ENCODE measurements at places on chromosomes 4 and X. TPM values are rescaled to one million over a fixed set of nuclear protein-coding genes. Genes with fewer than 3 reads are reported as not detected.

DNA sequence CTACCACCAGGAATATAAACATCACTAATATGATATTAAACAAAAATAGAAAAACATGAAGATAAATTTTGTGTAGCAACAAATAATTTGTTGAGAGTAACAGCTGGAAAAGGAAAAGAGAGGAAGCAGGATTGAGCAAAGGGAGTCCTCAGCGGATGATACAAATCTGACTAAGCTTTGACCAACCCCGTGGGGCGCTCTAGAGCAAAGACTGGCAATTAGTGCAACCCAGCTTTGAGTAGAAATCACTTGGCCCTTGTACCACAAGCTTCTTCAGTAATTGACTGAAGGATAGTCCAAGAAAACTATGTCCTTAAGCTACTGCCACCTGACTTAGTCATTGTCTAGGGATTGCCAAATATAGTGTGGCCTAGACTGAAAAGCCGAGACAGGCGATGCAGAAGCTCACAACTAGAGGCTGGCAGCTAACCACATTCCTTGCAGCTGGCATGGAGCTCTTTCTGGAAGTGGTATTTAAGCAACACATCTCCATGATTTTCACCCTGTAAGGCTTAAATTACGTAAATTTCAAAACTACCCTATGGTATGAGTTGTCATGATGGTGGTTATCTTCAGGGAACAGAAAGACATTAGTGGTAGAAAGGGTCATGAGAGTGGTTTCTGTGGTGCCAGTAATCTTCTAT, 396.0 kb downstream of the PDGFC start:
- peak; percentile 38 for DNase-seq

Gene KDR
- 0.20 TPM for total RNA-seq

DNA sequence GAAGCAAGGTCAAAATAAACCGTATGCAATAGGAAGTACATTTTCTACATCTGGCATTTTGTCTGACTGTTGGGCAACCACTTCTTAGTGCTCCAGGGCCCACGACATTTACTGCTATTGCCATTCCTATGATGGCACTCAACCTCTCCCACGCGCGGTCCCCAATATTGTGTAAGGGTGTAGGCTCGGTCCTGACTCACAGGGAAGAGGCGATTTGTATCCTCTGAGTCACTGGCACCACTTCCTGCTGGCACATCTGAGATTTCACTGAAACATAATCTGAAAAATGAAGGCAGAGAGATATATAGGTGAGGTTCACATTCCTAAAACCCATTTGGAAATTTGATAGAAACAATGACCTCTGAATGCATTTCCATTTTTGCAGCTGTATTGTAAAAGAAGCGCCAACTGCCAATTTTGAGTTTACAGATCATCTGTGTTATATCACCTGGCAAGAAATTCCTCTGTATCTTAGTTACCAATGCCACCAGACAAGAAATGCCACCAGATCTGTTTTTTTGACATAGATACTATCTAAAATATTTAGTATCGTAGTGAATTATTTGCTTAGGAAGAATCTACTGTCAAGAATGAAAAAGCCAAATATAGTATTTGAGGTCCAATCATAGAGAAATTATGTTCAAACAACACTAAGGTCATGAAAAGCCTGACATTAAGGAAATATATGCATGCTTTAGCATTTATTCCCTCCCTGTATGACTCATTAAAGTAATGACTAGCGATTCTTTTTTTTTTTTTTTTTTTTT, 9.8 kb downstream of the EREG start:
- DNase-seq: peak; percentile 82

DNA sequence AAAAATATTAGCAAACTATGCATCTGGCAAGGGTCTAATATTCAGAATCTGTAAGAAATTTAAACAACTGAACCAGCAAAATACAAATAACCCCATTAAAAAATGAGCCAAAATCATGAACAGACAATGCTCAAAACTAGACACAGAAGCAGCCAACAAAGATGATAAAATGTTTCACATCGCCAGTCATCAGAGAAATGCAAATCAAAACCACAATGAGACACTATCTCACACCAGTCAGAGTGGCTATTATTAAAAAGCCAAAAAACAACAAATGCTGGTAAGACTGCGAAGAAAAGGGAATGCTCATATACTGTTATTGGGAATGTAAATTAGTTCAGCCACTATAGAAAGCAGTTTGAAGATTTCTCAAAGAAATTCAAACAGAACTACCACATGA, 201.3 kb upstream of the CPEB2 start:
- DNase-seq: no peak

Gene MAGEA4
- not detected for total RNA-seq

GRCh38 chr4:10623241-10623640, 61.3 kb downstream of the CLNK start:
- no peak for DNase-seq

Gene GAGE12J
- total RNA-seq: not detected

GRCh38 chr4:171348090-171348489, 465.1 kb upstream of the GALNTL6 start:
- DNase-seq: no peak

DNA sequence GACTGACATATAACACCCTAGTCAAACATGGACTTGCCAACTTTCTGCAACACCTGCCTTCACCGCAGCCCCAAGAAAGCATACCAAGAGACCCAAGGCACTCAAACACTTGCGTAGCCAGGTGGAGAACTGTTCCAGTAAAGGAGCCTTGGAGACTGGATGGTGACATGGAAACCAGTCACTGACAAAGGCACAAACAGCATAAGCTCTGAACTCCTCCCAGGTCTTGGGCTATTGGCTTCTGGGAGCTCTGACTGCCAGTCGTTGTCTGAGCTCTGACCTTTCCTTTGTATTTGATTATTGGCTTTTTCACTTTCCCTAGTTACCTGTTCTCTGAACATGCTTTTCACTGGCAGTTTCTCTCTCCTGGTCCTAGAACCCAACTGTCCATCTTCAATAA, 38.3 kb downstream of the ARAP2 start:
- no peak for DNase-seq

- peak; percentile 51 for DNase-seq
Observed at GRCh38 chrX:112819813-112820212, 20.8 kb downstream of the AMOT start.

Gene SMIM10
- 0.52 TPM for total RNA-seq

Gene RAB9A
- total RNA-seq: 30.7 TPM

GRCh38 chr4:18100657-18101056, 79.1 kb upstream of the LCORL start:
- no peak for DNase-seq

DNA sequence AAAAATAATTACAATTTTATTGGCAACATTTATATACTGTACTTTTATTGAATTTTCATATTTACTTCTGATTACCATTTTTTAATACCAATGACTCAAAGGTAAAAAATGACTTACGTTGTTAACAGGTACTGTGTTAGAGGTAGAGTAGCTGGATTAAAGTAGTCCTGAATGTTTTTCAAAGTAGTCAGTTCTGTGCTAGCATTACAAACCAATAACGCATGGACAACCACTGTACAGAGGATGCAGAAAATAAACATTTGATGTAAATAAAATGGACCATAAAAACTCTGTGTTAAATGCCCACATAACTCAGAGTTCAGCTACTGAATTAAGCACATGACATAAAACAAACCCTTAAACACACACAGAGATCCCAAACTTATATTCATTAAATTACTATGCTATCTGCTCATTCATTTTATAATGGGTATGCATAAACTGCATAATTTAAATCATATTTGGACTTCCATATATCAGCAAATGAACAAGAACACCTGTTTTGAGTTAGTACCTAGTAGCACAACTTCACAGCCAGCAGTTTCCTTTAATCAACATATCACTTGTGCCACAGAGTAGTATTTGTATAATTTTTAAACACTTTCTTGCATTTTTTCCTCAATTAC, 46.4 kb upstream of the NEUROG2 start:
- DNase-seq: no peak

DNA sequence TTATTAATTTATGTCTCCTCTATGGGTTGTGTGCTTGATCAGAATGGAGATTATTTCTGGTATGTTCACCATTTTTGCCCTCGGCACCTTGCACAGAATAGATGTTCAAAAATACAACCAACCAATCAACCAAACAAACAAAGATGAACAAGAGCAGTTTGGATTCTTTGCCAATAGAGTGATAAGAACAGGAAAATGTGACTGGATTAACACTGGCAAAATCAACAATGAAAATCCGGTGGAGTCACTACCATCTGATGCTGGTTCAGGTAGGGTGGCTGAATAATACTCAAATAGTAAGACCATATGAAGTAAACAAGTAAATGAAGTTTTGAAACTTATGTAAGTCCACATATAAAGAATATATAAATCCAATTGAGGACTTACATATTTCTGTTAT, 685.0 kb upstream of the EPHA5 start:
- DNase-seq: no peak

Gene SSX4B
- not detected for total RNA-seq

GRCh38 chr4:25358515-25359275, 18.4 kb upstream of the ANAPC4 start:
- no peak for DNase-seq

- no peak for DNase-seq
Observed at GRCh38 chr4:80027611-80028010, 45.4 kb downstream of the ANTXR2 start.

DNA sequence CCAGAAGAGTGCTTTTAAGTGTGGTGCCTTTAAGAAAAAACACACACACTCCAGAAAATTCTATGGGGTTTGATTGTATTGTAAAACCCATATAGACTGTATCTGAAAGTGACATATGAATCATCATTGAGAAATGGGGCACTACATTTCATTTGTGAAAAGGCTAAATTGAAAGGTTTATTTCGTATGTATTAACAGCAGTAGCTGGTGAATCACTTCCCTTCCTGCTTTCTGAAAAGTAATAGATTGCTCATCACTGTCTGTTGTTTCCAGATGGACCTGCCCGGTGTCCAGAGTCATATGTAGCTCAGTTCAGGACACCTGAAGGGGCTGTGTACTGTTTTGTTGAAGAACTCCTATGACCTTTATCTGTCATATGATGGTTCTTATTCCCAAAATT, 28.1 kb upstream of the HPRT1 start:
- no peak for DNase-seq

DNA sequence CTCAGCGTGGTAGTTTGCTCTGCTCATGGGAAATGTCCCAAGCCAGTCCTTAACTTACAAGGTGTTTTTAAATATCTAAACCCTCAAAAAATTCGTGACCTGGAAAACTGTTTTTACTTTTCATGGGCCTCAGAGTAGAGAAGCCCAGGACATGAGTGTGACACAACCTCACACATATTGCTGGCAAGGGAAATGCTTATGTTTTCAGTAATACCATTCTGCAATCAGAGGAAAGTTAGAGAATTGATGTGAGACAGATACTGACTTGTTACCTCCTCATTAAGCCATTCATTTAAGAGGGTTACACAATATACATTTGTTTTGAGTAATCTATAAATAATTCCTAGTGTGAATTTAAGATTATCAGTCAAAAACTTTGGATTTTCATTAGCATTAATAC, 209.5 kb downstream of the ARHGAP10 start:
- no peak for DNase-seq

- DNase-seq: no peak
Observed at GRCh38 chr4:173529477-173530325, at the start of gene HAND2. Gene HAND2 (minus strand): TSS chr4:173530229. CDS start chr4:173529289, 940 bp downstream.

Gene MAGEE1
- 4.2 TPM for total RNA-seq

DNA sequence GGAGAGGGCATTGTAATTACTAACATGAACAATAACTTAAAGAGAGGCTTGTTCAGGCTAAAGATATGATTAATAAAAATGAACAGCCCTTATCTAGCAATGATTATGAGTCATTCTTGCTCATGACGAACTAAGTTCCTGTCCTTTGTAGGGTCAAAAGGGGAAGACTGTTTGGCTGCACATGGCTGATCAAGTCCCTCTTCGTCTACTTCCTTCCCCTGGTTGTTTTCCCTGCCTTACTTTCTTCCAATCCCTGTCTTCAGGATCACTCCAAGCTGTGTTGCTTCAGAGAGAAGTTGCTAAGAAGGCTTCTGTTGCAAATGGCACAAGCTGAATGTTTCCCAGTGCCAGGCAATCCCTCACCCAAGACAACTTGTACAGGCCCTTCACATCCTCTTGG, 115.0 kb upstream of the HS3ST1 start:
- peak; percentile 83 for DNase-seq
